ENCODE measurements at places on chromosomes 2 and 18.

- DNase-seq: no peak
Measured at GRCh38 chr2:8461341-8461740, 220.5 kb upstream of the ID2 start.

DNA sequence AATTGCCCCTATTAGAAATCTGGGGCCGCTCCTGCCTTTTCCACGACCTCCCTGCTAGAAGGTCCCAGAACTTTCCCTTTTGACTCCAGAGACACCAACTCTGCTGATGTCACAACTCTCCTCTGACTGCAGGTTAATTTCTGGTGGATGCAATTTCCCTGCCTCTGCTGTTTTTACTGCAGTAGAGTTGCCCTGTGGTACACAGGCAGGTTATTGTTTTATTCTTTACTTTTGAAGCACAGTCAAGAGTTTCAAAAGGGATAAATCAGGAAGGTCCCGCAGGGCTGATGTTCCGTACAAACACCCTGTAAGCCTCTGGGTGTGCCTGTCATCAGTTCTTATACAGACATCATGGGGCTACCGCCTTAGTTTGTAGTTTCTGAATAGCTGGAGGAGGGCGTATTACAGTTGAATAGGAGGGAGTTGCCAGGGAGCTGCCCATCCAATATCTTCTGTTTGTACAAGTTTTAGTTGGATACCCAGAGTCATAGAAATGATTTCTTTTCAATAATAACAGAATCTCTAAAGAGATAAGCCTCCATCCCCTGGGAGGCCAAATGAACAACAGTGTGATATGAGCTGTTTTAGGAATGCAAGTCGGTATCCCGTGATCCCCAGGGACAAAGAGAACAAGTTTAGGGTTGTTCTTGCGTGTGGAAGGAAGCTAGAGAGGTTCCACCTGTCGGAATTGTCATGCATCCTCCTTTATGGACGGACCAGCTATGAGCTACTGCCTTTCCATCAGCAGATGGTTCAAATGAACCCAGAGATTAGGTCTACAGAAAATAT lies 108.4 kb upstream of the COPS8 start:
- DNase-seq: no peak

GRCh38 chr2:101286684-101287083 lies 21.8 kb downstream of the RNF149 start:
- DNase-seq: no peak

GRCh38 chr2:73821227-73821626 lies 7.5 kb upstream of the STAMBP start:
- no peak for DNase-seq

- no peak for DNase-seq
Measured at GRCh38 chr18:23872701-23873550, 141.6 kb upstream of the TTC39C start.

- DNase-seq: no peak
Measured at GRCh38 chr18:46253498-46253897, 149.3 kb downstream of the HAUS1 start.

DNA sequence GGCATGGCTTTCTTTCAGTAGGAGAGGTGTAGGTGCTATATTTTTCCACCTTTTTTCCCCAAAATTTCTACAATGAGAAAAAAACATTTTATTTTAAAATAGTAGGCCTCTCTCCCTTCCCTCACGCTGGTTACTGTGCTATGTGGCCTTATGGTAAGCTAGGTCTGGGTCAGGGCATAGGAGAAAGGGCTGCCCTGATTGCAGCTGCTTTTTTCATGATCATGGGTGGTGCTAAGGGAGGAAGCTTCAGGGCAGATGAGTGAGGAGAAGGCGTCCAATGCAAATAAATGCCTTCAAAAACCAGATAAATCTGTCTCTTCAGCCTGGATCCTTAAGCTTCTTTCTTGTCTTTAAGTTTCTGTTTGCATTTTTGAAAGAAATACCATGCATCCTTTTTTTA lies 246.4 kb downstream of the ALPK2 start:
- DNase-seq: no peak

DNA sequence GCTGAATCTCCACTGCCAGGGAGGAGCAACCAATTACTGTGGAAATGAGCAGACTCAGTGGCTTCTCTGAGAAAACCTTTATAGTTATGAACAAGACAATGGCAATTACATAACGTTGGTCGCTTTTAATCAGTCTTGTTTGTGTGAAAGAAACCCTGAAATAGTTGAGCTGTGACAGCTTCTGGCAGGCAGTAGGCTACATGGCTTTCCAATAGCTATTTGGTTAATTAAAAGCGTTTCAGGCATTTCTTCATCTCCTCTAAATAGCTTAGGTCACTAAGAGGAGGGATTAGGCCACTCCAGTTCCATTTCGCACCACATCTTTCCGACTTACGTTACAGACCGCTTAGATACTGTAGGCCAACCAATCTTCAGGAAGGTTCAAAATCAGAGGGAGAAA lies 794.4 kb upstream of the ID2 start:
- no peak for DNase-seq

- peak; percentile 9 for DNase-seq
Measured at GRCh38 chr2:105325389-105325963, 4.1 kb downstream of the TGFBRAP1 start.

DNA sequence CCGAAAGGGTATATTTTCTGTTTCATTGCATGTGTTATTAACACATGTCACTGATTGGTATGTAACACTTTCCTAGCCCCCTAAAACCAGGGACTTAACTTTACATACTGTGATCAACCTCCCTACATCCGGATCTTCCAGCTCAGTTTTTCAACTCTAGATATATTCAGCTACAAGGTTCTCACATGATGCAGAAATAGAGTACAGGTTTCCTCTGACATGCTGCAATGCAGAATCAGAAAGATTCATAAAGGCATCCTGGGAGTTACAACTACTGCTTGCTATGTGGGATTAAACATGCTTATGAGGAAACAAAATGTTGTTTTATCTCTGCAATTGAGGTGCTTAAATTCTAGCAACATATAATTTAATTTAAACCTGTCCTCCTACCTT lies 14.0 kb downstream of the FBXO11 start:
- DNase-seq: no peak

DNA sequence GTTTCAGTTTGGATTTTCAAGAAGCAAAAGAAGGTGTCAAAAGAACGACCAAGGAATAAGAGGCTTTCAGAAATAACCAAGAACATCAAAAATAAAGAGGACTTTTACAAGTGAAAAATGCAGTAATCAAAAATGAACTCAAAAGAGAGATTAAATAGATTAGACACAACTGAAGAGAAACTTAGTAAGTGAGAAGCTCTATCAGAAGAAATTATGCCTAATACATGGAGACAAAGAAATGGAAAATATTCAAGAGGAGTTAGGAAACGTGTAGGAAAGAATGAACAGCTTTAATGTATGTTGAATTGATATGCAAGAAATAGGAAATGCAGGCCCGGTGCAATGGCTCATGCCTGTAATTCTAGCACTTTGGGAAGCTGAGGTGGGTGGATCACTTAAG lies 145.8 kb downstream of the ACOXL start:
- DNase-seq: no peak

GRCh38 chr2:196413821-196414274 lies 225.7 kb upstream of the CCDC150 start:
- DNase-seq: peak; percentile 5
